PC-9 (cell line): ENCODE measurements at places on chromosomes 6 and 20. TPM values are rescaled to one million over a fixed set of nuclear protein-coding genes. Genes with fewer than 3 reads are reported as not detected.

The CD24 gene
- 93.4 and 145 TPM in 2 replicates for total RNA-seq

The DDR1 gene
- 267 and 269 TPM in 2 replicates for total RNA-seq

The PLA2G7 gene
- total RNA-seq: 0.68 and 0.98 TPM in 2 replicates

The BCAS1 gene
- total RNA-seq: 3.9 and 4.0 TPM in 2 replicates

The HCRTR2 gene
- not detected in 2 replicates for total RNA-seq

The MAPK14 gene
- total RNA-seq: 60.4 and 70.7 TPM in 2 replicates

The NKAIN4 gene
- not detected in 2 replicates for total RNA-seq

The HLA-G gene
- total RNA-seq: 0.38 and 0.50 TPM in 2 replicates

The RIPPLY2 gene
- total RNA-seq: not detected in 2 replicates

The TOX2 gene
- total RNA-seq: 24.0 and 30.1 TPM in 2 replicates

The BPIFB1 gene
- not detected in 2 replicates for total RNA-seq

The DAAM2 gene
- not detected in 2 replicates for total RNA-seq

The ZBTB12 gene
- total RNA-seq: 16.2 and 20.3 TPM in 2 replicates

The RAET1G gene
- 0.88 TPM in 1 of 2 replicates, not detected in the other for total RNA-seq

The MAP3K4 gene
- total RNA-seq: 13.0 and 20.0 TPM in 2 replicates

The C4A gene
- total RNA-seq: 7.0 and 9.3 TPM in 2 replicates

The BRD2 gene
- 130 and 157 TPM in 2 replicates for total RNA-seq

The CTCFL gene
- not detected in 2 replicates for total RNA-seq

The SIRPB2 gene
- total RNA-seq: 4.5 and 7.1 TPM in 2 replicates

The LRRN4 gene
- 0.23 and 0.72 TPM in 2 replicates for total RNA-seq
